Fibroblast of upper back skin (primary cell): ENCODE measurements at places on chromosomes 5 and 9.

- DNase-seq: no peak
Observed at GRCh38 chr5:79547429-79547822, 33.5 kb upstream of the HOMER1 start.

- no peak for DNase-seq
Observed at GRCh38 chr9:130010151-130010988, 32.6 kb downstream of the FNBP1 start.

DNA sequence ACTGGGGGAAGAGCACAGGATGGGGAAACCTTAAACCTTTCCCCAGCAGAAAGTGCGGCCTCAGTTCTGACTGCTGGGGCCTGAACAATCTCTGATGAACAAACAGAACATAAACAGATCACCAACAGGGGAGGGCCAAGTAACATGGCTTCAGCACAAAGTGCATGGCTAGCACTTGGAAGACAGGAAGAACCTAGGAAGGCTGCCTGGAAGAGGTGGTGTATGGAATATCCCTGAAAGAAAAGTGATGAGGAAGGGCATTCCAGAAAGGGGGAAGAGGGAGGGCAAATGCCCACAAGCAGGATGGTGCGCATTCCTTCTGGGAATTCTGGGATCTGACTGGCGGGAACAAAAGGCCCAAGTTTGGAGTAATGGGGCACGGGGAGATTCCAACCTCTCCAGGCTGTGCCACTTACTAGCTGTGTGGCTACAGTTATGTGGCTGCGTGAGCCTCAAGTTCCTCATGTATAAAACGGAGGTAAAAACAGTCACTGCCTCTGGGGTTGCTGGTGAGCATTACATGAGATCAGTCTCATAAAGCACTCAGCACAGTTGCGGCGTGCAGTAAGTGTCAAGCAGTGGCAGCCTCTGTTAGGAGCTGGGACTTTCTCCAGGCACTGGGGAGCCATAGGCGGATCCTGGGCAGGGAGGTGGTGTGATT lies 1.6 kb downstream of the PDGFRB start:
- peak; percentile 67 for DNase-seq

DNA sequence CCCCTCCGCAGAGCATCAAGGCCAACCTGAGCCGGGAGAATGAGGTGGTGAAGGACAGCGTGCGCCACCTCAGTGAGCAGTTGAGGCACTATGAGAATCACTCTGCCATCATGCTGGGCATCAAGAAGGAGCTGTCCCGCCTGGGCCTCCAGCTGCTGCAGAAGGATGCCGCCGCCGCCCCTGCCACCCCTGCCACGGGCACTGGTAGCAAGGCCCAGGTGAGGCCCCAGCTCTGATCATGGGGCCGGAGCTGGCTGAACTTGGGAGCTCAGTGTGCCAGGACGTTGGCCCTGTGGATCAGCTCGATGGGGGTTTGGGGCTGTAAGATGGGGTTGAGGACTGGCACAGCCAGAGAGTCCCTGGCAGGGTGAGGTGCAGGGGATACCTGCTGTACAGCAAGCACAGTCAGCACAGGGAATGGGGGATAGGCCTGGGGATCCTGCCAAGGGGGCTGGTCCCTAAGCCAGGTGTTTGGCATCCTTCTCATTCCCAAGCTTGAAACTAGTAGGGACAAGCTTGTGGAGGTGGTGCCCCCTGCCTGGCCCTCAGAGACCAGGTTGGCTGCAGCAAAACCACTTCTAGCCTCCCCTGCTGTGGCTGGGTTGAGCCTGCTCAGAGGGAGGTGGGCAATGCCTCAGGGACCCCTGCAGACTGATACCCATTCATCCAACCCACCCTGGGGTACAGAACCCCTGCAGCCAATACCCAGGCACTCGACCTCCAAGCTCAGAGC lies 22.5 kb downstream of the OLFML2A start:
- no peak for DNase-seq

- DNase-seq: peak; percentile 78
Observed at GRCh38 chr9:110444911-110445310, 107.2 kb upstream of the TXNDC8 start.

DNA sequence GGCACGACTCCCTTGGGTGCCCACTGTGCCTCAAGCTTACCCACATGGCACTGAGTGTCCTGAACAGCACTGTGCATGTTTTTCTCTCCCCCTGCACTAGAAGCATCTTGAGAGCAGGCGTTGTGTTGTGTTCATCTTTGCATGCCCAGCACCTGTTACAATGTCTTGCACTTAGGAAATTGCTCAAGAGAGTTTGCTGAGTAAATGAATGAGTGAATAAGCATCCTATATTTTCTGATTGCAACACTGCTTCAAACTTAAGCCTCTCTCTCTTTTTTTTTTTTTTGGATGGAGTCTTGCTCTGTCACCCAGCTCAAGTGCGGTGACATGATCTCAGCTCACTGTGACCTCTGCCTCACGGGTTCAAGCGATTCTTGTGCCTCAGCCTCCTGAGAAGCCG lies 94.5 kb downstream of the LMNB1 start:
- DNase-seq: no peak

DNA sequence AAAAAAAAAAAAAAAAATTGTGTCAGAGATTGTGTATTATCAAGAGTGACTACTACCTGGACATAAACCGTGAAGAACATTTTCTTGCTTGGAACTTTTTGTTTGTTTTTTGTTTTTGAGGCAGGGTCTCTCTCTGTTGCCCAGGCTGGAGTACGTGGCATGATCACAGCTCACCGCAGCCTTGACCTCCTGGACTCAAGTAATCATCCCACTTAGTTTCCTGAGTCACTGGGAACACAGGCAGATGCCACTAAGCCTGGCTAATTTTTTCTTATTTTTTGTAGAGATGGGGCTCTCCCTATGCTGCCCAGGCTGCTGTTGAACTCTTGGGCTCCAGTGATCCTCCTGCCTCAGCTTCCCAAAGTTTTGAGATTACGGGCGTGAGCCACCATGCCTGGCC lies 25.8 kb downstream of the DCP2 start:
- DNase-seq: no peak

DNA sequence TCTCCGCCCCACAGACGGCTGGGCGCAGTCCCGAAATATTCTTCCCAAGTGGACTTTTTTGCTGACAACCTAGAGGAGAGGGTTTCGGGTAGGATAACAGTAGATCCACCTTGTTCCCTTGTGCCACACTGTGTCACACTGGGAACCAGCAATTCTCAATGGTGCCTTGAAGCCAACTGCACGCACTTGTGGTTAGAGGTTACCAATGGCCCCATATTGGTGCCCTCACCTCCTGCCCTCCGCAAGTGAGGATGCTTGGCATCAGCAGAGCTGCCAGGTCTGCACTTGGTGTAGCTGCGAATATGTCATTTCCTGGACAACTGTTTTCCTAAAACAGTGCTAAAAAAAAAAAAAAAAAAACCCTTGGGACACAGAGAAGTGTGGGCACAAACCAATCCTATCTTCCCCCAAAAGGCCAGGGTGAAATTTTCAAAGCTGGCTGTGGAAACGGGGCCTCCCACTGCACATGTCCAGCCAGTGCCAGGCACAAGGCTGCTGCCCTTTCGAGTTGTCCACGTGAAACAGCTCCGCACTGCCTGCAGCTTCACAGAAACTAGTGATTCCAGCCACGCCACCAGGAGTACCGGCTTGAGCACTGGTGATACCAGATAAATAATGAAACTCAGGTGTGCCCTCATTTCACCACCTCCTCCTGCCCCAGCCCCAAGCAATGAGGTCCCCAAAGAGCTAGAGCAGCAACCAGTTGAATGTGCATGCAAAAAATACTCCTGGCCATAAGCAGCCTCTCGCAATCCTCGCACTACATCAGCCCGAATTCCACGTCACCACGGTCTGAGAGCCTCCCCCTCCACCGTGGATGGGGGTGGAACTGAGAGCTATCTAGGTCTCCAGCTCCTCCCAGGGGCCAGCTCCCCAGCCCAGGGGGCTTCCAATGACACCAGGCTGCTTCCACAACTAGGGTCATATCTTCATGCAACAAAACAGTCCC lies 51.2 kb downstream of the USP20 start:
- no peak for DNase-seq

- peak; percentile 36 for DNase-seq
Observed at GRCh38 chr5:68173007-68173406, 42.5 kb upstream of the PIK3R1 start.

- DNase-seq: no peak
Observed at GRCh38 chr5:135609981-135610380, 31.2 kb upstream of the CXCL14 start.

- peak; percentile 65 for DNase-seq
Observed at GRCh38 chr9:128072144-128073021, 4.4 kb downstream of the SLC25A25 start.

- DNase-seq: no peak
Observed at GRCh38 chr5:6261668-6262067, 116.7 kb downstream of the MED10 start.

DNA sequence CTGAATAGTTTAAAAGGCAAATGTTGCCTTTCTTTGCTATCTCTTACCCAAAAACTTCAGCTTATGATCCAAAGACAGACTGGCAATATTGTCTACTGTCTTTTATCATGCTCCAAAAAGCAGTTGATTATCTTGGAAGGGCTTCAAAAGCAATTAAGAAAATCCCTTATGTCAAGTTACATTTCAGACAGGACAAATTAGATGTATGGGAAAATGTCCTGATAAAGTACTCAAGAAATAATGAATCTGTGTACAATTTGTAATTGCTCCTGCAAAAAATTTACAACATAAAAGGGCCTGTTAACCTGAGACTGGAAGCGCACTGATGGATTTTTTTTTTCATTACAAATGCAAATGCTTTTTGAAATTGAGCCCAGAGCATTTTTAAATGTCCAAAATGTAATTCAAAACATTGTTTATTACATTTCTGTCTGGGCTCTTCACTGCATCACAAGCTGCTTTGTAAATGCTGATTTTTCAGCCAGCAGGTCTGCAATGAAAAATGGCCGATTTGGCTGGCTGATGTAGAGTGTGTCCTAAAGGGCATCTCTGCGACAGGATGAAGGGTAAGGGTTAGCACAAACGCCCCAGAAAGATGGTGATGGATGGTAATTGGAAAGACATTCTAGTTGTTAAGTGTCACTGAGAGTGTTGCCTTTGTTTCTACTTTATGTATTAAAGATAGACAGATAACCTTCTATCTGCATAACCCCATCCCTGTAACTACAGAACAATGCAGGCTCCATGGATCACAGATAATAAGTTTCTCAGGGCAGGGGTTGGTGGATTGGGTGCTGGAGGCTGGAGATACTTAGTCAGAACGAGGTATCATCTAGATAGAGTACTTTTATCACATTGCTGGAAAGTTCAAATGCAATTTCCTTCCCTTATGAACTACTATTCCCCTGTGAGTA lies 27.0 kb downstream of the MAT2B start:
- DNase-seq: no peak

GRCh38 chr5:39427229-39427628 lies 2.4 kb upstream of the DAB2 start:
- peak; percentile 74 for DNase-seq

DNA sequence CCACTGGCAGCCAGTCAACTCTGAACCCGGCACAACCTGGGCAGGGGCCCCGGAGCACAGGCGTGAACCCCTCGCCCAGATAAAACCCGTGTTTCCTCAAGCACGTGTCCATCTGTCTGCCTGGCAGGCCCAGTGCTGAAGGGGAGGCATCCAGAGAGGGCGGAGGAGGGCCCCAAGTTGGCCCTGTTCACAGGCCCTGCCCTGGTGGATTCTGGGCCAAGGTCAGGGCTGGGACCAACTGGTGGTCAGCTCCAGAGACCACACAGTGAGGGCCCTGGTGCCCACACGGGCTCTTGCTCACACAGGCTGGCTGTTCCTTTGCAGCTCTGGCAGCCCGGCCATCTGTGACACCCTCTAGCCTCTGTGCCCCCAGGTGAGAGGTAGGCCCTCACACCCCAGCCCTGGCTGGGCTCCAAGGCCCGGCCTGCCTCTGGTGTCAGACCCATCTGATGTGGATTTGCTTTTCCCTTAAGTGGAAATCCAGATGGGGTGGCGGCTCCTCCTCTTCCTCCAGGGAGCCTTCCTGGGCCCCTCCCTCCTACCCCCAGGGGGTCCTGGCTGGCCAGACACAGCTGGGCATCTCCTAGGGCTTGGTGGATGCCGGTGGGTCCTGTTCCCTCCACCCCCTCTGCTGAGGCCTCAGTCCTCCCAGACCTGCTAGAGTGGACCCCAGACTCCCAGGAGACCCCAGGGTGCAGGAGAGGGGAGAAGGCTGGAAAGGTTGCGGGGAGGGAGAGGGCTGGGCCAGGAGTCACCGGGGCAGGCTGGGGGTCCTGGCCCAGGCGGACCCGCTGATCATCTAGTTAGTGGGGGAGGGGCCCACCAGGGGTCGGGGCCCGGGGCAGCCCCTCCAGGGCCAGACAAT lies 525 bp upstream of the STPG3 start:
- no peak for DNase-seq

- no peak for DNase-seq
Observed at GRCh38 chr5:6159832-6160430, 218.4 kb downstream of the MED10 start.

DNA sequence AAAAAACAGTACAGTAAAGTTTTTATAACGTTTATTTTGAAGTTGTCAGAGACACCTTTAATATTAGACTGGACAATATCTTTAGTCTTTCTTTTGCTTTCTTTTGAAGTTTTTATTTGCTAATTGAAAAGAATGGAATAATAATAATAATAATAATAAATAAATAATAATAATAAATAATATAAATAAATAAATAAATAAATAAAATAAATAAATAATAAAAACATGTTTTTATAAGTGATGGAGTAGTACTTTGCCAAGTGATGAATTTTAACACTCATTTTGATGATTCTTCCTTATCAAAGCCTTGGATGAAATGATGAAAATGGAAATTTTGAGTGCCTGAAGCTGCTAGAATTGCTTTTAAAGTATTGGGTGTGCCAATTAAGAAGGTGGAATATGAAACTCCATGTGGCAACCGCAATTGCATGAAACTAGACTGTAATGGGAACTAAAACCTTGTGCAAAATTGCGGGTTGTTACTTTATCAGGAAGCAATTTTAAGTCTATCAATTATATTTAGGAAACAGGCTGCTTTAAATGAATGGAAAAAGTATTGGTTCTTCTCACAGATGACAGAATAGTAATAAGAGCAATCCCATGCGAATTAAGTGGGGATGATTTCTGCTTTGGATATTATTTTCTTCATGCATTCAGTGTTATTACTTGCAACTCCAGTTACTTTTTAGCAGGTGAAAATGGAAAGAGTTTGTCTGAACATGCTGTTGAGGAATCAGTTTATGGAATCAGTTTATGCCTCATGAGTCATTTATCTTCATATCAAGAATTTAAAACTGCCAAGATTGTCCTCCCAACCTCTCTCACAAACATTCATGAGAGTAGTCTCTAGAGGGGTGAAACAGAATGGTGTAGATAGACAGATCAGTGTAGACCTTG lies 4.6 kb downstream of the ANXA1 start:
- no peak for DNase-seq

- no peak for DNase-seq
Observed at GRCh38 chr5:94992325-94992724, 292.6 kb downstream of the MCTP1 start.

DNA sequence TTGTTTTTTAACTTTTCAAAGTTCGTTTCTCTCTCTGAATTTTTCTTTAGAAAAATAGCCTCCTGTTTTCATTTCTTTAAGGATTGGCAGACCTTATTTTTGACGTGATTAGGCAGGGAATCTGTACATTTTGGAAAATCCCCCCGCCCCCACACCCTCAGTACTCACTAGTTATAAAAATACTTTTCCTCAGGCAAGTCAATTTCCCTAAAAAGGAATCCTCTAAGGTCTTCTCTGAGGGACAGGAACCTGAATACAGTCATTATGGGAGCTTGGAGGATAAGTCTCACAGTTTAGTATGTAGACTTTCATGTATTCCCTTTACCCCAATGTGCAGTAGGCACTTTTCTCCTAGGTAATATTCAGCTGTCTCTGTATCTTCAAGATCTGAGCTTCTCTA lies 3.9 kb upstream of the FER start:
- no peak for DNase-seq
